ENCODE measurements at places on chromosomes 4 and X. TPM values are rescaled to one million over a fixed set of nuclear protein-coding genes. Genes with fewer than 3 reads are reported as not detected.

DNA sequence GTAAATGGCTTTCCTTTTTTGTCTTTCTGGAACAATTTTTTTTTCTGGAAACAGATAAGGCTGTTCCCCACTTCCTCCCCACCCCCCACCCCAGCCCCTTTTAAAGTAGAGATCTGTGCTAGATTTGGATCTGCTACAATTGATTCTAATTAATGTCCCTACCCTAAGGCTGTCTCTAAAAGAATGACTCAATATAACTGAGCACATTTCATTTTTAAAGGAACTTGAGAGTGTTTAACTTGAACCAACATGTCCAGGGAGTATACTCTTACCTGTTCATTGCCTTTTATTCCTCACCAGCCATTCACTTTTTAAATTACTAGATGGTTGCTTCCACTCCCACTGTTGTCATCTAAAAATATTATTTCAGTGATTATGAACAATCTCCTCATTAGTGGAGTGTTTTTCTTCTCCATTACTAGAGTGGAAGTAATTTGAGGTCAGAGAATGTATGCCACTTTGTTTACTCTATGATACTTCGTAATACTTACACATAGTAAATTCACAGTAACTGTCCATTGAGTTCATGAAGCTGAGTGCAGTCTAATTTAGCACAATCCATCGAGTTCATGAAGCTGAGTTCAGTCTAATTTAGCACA, 14.1 kb upstream of the CNOT6L start:
- DNase-seq, result no peak
- H3K36me3 ChIP-seq, result no peaks in the 10 kb centered on the region

- peaks cover 5% of the 10 kb centered on the region for H3K4me1 ChIP-seq
- no peak overlapping the region for H3K27ac ChIP-seq
- H3K27me3 ChIP-seq, result no peaks in the 10 kb centered on the region
- DNase-seq, result no peak
- no peaks in the 10 kb centered on the region for H3K36me3 ChIP-seq
- H3K4me3 ChIP-seq, result no peak overlapping the region
These were observed 44.0 kb upstream of the GATB start for GRCh38 chr4:151804821-151805220.

Gene TMEM175
- 29.5 TPM for polyA plus RNA-seq

- H3K4me1 ChIP-seq, result no peaks in the 10 kb centered on the region
- H3K4me3 ChIP-seq, result no peak overlapping the region
- no peaks in the 10 kb centered on the region for H3K27me3 ChIP-seq
- DNase-seq, result no peak
These were observed 59.8 kb downstream of the TBCK start for GRCh38 chr4:106256190-106256589.

GRCh38 chrX:68703369-68703768, 55.9 kb downstream of the STARD8 start:
- no peak overlapping the region for H3K4me3 ChIP-seq
- H3K4me1 ChIP-seq, result no peaks in the 10 kb centered on the region
- H3K27me3 ChIP-seq, result no peaks in the 10 kb centered on the region

DNA sequence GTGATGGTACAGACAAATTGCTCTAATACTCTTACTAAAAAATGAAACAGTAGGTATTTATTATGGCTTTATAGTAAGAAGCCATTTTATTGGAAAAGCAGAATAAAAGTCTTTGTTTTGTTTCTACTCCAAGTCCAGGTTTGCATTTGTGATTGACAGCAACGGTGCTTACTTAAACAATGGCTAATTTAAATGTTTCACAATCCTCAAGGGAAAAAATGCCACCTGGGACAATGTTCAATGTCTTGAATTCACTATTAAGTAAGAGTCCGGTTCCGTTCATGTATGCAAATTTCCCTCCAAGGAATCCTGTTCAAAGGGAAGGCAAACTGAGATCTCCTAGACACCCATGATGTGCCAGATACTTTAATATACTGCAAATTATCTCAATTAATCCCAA, 123.6 kb downstream of the RBM47 start:
- H3K27me3 ChIP-seq, result no peaks in the 10 kb centered on the region

DNA sequence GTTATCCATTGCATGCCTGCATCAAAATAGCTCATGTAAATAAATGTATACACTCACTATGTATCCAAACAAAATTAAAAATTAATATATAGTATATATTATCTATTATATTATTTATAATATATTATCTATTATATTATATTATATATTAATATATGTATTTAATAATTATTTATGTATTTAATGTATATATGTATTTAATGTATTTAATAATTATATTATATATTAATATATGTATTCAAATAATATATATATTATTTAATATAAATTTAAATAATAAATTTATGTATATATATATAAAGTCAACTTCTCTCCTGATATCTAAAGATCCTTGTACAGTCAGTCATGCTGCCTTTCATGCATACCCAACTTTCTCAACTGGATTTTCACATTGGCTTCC, 82.4 kb downstream of the GPM6A start:
- no peaks in the 10 kb centered on the region for H3K4me1 ChIP-seq
- H3K36me3 ChIP-seq, result no peaks in the 10 kb centered on the region
- no peak overlapping the region for H3K27ac ChIP-seq
- H3K4me3 ChIP-seq, result no peak overlapping the region

GRCh38 chr4:89119836-89120235, 8.5 kb downstream of the TIGD2 start:
- no peaks in the 10 kb centered on the region for H3K27me3 ChIP-seq
- no peak overlapping the region for H3K4me3 ChIP-seq
- H3K27ac ChIP-seq, result no peak overlapping the region
- H3K36me3 ChIP-seq, result no peaks in the 10 kb centered on the region
- DNase-seq, result no peak

DNA sequence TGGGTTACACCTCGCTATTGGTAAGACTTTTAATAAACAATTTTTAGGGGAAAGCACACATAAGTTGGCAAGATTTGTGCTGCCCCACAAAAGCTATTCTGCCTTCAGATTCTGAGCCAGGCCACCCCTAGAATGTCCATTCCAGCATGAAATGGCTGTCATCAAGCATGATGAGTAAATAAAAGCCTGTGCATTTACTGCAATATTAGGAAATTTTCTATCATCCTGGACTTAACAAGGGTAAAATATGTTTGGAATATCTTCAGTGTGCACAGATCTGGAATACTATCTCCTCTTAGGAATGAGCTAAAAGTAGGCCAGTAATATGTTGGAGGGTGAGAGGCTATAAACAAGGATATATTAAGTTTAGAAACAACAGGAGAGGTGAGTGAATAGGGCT, 510.9 kb downstream of the ANKRD50 start:
- no peak overlapping the region for H3K4me3 ChIP-seq
- H3K36me3 ChIP-seq, result no peaks in the 10 kb centered on the region
- no peak for DNase-seq
- H3K27ac ChIP-seq, result no peak overlapping the region
- H3K27me3 ChIP-seq, result no peaks in the 10 kb centered on the region

Gene ZFP92
- polyA plus RNA-seq, result 0.42 TPM

DNA sequence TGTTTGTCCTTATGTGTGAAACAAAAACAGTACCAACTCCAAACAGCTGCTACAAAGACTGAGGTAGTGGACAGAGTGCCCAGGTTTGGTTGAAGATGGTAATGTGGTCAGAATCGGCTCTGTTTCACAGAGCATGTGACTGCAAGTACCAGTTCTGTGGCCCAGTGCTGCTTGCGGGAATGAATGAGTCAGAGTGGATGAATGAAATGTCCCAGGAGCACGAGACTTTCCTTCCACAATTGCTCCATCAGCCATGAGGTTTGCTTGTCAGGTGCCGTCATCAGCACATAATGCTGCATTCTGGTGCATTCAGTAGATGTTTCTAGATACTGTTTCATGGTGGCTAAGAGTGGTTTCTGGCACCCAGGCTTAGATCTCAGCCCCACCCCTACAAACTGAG, 84.2 kb downstream of the GPR143 start:
- no peaks in the 10 kb centered on the region for H3K36me3 ChIP-seq
- no peaks in the 10 kb centered on the region for H3K4me1 ChIP-seq
- no peak overlapping the region for H3K27ac ChIP-seq
- no peak overlapping the region for H3K4me3 ChIP-seq

DNA sequence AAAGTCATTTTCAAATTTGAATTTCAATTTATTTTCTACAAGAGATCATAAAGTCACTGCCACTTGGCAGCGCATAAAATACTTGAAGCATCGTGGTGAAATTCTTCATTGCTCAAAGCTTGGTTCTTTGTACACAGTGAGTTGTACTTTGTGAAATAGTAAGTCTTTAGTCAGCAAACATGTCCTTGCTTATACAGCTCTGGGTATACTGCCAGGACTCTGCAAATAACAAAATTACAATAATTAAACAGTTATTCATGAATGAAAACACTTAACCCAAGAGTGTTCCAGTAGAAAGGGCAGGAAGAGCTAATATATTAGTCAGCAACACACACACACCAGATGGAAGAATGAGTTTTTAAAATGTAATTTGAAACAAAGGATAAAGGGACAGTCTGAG, 1300.9 kb upstream of the DIAPH2 start:
- H3K4me1 ChIP-seq, result no peaks in the 10 kb centered on the region
- no peak for DNase-seq
- H3K27me3 ChIP-seq, result no peaks in the 10 kb centered on the region
- no peaks in the 10 kb centered on the region for H3K36me3 ChIP-seq
- H3K4me3 ChIP-seq, result no peak overlapping the region

All from small intestine (tissue), 16 donors.